Left forelimb (tissue), 1 donor: ENCODE measurements at places on chromosomes 4 and X.

GRCh38 chr4:37503261-37503660, 182.9 kb downstream of the RELL1 start:
- no peak for DNase-seq

- DNase-seq = no peak
These were observed 214.6 kb downstream of the ADGRA3 start for GRCh38 chr4:22301253-22301652.

- no peak for DNase-seq
These were observed 238.9 kb downstream of the NR3C2 start for GRCh38 chr4:148203056-148203898.

- no peak for DNase-seq
These were observed 73.0 kb downstream of the LUZP4 start for GRCh38 chrX:115362334-115363095.

- DNase-seq = no peak
These were observed 584.0 kb upstream of the TENM3 start for GRCh38 chr4:181659202-181659601.

DNA sequence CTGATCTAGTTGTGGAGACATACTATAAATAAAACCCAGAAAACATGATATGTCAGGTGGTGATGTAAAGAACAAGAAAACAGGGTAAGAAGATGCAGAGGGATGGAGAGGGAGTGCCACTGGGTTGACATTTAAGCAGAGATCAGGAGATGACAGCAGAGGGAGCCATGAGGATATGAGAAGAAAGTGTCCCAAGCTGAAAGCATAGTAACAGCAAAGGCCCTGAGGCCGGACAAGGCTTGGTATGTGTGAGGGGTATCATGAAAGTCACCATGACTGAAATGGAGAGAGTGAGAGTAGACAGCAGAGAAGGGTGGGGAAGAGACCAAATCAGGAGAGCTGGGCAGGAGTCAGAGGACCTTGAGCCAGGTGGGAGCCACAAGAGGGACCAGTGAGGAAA, 3.4 kb downstream of the GPKOW start:
- DNase-seq = no peak

GRCh38 chrX:38552721-38553120, 8.6 kb upstream of the TSPAN7 start:
- no peak for DNase-seq

DNA sequence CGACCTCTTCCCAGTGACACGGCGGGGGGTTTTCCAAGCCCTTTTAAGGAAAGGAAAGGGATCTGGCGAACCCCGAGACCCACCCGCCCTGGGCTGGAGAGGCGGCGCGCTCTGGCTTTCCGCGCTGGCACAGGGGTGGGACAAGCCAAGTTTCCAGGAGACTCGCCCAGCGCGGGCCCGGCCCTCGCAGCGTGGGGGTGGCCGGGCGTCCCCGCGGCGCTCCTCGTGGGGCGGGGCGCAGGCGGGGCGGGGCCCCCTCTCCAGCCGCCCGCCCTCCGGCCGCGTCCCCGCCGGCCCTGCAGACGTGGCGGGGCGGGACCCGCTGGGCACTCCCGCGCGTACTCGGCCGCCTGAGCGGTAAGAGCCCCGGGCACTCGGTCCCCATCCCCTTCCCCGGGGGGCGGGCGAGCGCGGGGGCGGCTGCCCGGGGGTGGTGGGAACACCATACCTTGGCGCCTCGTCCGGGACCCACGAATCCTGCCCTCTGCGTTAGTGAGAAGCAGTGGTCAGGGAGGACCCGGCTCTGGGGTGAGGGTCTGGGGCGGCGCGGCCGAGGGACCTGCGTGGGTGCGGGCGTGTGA, at the start of gene FAM114A1:
Gene FAM114A1, plus strand, starts transcription at position 329 of the 581 bp plus-strand sequence. CDS start 10,273 bp downstream, outside the sequence.
- peak; percentile 93 for DNase-seq
